ENCODE measurements at places on chromosomes 2 and 18. TPM values are rescaled to one million over a fixed set of nuclear protein-coding genes. Genes with fewer than 3 reads are reported as not detected.

GRCh38 chr2:201483342-201483741, 31.8 kb downstream of the STRADB start:
- DNase-seq = no peak

DNA sequence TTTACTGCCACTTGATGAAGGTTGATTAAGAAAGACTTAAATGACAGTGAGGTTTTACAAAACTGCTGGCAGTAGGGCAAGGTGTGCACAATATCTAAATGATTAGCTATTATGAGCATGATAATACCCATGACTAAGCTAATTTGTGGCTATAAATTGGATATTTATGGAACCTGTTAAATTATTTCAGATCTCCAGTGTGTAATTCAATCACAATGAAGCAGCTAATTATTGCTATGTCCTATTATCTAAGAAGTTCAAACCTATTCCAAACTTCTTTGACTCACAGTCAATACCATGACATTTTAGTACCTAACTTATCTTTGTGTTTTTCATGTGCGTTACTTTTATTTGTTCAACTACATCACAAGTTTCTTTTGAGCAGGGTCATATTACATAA, 253.8 kb upstream of the MMADHC start:
- no peak for DNase-seq

GRCh38 chr2:138997856-138998517, 217.8 kb upstream of the NXPH2 start:
- no peak for DNase-seq

DNA sequence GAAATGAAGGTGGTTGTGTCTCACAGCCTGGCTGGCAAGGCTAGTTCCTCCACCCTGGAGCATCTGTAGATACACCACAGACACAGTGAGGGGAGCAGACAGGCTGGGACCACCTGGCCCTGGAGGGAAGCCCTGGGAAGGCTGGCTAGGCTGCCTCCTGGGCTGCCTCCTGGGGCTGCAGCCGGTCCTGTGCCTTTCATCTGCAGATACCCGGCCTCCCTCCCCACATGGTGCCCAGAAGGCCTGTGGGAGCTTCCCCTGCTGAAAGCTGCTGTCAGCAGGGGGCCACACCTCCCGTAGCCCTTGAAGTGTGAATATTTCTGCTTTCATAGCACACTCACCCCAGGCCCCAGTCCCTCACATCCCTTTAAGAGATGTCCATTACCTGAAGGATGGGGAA, 37.6 kb downstream of the SDC1 start:
- DNase-seq = no peak

DNA sequence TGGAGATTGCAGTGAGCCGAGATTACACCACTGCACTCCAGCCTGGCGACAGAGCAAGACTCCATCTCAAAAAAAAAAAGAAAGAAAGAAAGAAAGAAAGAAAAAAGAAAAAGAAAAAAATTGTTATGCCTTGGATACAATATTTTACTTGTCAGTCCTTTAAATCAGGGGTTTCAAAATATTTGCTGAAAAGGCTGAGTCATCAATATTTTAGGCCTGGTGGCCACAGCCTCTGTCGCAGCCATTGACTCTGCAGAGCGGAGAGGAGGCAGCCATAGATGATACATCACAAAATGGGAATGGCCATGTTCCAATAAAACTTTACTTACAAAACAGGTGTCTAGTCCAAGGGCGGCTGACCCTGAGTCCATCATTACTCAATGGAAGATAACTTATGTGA, 314.8 kb upstream of the SALL3 start:
- DNase-seq = no peak

- DNase-seq = no peak
Measured at GRCh38 chr18:30997223-30997622, 45.3 kb downstream of the DSC3 start.

SOX11 gene
- total RNA-seq = 0.10 TPM

DSC2 gene
- total RNA-seq = 34.1 TPM

Data from left ventricle myocardium superior (tissue), 1 donor.